ENCODE measurements at places on chromosomes 2 and 18. TPM values are rescaled to one million over a fixed set of nuclear protein-coding genes. Genes with fewer than 3 reads are reported as not detected.

- no peak for DNase-seq
Observed at GRCh38 chr2:16312771-16313170, 352.9 kb downstream of the CYRIA start.

GRCh38 chr2:979069-979928, 28.6 kb downstream of the SNTG2 start:
- no peak for DNase-seq

DNA sequence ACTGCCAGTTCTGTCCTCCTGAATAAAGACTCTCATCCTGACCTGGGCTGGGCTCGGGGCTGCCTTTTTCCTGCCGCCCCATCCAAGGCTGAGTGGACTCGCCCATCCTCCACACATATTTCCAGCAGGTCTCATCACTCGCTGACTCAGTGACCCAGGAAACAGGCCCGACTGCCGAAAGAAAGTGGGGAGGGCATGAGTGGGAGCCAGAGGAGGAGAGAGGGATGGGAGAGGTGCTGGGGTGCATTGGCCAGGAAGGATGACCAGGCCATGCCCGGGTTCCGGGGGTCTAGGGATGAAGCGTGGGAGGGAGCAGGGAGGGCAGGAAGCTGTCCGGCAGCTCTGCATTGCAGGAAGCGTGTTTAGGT, 66.7 kb downstream of the TWIST2 start:
- DNase-seq, result no peak

GRCh38 chr2:74293191-74293991, 49.8 kb downstream of the SLC4A5 start:
- DNase-seq, result no peak

- no peak for DNase-seq
Observed at GRCh38 chr2:181977661-181978350, 7.8 kb upstream of the PPP1R1C start.

DNA sequence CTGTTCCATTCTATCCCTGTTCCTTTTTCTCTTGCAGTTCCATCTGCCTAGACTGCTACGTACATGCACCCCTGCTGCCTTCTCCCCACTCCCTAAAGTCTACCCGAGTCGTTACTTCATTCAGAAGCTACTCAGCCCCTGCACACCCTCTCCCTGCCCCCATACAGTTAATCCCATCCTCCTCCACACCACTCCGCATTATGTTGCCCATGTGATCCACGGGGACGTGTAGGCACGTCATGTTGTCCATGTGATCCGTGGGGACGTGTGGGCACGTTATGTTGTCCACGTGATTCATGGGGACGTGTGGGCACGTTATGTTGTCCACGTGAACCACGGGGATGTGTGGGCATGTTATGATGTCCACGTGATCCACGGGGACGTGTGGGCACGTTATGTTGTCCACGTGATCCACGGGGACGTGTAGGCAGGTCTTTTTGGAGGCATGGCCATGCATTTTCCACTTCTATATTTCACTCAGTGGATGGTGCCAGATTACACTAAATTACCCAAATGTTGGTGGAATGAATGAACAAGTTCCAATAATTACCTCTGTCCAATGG, 299.5 kb downstream of the DCDC2C start:
- DNase-seq, result no peak

- no peak for DNase-seq
Observed at GRCh38 chr2:67514515-67514914, 117.4 kb downstream of the ETAA1 start.

- no peak for DNase-seq
Observed at GRCh38 chr2:240898731-240899467, 2.9 kb upstream of the MAB21L4 start.

DNA sequence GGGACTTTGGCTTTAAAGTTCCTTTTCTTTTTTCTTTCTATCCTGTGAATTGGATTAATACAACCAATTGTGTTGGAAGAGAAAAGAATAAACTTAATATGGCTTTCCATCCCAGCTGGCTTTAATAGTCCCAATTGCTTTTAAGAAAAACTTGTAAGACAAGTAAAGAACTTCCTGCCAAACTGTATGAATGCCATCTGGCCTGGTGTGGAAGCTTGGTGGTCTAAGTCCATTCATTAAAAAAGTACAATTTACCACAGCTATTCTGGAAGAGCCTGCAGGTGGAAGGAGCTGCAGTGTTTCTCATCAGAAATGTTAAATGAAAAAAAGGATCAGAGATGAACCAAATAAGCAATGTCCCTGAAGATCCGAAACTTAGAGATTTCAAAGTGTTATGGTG, 103.9 kb downstream of the KLHL14 start:
- DNase-seq, result no peak

DNA sequence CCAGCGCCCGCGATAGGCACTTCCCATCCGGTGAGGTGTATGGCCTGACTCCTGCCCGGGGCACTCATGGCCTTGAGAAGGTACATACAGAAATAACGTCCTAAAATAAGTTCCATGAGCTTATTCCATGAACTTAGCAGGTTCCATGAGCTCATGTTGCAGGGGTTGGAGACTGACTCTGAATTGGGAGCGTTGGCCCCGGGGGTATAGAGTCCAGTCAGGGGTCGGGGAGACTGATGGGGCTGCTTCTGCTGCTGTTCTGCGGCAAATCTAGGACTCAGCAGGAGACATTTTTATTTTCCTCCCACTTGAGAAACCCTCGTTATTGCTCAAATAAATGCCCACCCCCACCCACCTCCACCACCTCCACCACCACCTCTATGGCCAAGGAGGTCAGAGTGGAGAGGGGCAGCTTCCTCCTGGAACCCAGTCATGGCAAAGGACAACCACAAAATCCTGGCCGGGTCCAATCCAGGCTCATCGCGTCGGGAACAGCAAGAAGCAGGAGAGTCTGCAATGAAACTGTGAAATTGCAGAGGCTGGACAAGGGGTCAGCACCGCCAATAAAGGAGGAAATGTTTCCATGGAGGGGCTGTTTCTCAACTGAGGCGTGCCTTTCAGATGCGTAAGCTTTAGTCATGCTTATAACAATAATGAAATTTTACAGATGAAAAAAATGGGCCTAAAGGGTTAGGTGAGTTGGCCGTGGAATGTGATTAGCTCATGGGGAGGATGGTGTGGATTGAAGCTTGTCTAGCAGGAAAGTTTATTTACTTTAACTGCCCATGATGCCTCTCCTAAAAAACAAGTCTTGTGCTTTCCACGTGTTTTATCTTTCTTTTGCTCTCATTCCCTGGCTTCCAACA, 136.6 kb upstream of the ALKAL2 start:
- no peak for DNase-seq

DNA sequence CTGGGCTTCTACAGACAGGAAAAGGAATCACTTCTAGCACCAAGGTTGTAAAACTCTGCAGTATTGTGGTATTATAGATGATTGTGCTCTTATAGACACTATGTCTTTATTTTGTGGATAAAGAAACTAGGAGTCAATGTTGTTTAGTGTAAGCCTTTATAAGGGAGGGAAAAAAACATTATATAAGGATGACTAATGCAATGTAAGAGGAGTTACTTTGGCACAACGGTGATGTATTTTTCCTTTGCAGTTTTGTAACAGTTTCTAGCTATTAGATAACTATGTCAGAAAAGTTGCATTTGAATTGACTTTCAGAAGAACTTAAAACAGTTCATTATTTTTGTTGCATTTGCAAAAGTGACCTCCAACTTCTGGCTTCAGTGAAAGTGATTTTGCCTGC, 545.4 kb downstream of the CCDC85A start:
- no peak for DNase-seq

The ARMC9 gene
- total RNA-seq, result 165 TPM

The TTC32 gene
- total RNA-seq, result 9.0 TPM

The INHA gene
- total RNA-seq, result not detected

The CLEC4F gene
- 0.18 TPM for total RNA-seq

The EPB41L3 gene
- total RNA-seq, result not detected

The CELF4 gene
- not detected for total RNA-seq

The EML6 gene
- 0.20 TPM for total RNA-seq

Measured in G401 (cell line).